ENCODE measurements at places on chromosomes 5 and 9.

DNA sequence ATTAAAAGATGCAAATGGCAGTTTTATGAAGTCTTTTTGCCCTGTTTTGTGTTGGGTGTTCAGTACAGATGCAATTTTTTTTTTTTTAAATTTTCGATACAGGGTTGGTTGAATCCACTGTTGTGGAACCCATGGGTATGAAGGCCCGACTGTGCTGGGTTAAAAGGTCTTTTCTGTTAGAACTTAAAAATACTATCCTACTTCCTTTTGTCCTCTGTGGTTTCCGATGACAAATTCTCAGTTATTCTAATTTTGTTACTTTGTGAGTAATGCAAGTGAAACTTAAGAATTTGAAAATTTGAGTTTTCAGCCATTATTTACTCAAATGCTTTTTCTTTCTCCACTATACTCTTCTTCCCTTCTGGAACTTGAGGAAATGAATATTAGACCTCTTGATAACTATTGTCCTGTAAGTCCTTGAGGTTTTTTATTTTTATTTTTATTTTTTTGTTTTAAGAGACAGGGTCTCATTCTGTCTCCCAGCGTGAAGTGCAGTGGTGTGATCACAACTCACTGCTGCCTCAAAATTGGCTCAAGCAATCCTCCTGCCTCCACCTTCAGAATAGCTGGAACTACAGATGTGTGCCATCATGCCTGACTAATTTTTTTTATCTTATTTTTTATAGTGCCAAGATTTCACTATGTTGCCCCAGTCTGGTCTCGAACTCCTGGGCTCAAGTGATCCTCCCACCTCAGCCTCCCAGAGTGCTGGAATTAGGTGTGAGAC, 67.5 kb downstream of the ZCCHC7 start:
- peak; percentile 24 for DNase-seq

- DNase-seq: no peak
These were observed 46.9 kb upstream of the GLDC start for GRCh38 chr9:6692433-6692832.

DNA sequence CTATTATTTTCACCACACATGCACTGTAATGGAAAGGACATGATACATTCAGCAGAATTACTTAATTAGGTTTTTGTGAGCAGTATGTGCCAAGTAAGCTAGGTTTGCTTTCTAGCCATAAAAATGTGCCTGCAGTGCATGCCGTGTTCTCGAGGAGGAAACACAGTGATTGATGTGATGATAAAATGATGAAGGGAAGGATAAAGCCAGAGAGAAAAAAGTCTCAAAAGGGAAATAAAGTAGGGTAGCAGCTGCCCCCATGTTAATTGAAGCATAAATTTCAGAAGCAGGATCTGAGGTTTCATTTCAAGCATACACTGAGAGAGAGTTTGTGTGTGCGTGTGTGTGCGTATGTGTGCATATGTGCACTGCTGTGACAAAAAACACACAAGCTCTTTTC, 714.2 kb upstream of the C9orf72 start:
- DNase-seq: no peak

DNA sequence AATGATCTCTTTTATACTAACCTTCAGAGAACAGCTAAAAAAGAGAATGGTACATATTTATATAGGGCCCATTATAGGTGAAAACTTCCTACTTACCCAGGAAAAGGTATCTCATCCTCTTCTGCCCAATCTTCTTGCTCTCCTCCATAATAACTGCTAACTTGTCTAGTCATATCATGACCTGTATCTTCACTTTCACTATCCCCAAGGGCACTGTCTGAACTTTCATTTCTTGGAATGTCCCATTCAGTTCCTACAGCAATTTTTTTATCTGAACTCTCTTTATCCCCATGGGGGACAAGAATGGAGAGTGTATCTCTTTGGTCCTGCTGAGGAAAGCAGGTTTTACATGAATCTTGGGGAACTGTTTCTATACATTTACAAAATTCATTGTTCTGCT, 36.4 kb upstream of the RAPGEF6 start:
- DNase-seq: no peak

DNA sequence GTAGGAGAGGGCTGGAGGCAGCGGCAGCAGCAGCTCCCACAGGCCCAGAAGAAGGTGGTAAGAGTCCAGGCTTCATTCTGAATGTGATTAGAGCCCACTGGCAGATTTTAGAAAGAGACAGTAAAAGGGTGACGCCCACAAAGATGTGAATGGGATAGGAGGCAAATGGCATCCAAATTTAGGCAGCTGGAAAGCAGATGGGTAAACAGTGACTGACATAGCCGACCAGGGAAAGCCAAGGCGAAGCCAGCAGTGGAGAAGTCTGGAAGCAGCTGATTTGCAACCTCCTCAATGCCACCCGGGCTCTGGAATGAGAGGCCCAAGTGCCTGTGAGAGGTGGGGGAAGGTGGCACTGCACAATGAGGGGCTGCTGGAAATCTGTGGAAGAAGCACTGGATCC, 103.3 kb downstream of the C5orf15 start:
- DNase-seq: no peak
